Activated CD8-positive, alpha-beta T cell treated with anti-CD3 and anti-CD28 coated beads for 36 hours (primary cell): ENCODE measurements at places on chromosomes 5 and 9. TPM values are rescaled to one million over a fixed set of nuclear protein-coding genes. Genes with fewer than 3 reads are reported as not detected.

DNA sequence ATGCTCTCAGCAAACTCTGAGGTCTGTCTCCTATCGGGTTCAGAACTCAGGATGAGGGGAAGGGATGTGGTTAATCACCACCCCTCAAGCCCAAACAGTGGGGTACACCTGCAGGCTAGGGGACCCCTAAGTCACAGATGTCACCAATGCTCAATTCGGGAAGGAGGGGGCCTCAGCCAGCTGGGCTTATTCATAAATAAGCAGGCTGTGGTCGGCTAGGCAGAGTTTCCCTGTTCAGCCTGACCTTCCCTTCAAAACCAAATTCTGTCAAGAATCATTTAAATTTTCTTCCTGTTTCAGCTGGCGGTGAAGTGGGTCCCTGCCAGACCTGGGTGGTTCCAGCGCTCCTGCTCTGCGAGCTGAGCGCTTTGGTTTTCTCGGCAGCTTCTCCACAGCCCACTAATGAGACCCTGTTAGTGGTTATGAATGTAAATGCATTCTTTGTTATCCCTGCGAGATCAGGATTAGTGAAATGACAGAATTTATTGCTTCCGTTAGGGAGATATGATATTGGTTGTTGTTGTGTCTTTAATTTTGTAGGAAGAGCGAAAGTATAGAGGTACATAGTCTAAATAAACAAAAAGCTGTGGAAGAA is 68.3 kb downstream of the AK8 start:
- DNase-seq, result no peak

Gene FBLL1
- total RNA-seq, result not detected

Gene HCN1
- total RNA-seq, result not detected

Gene UBQLN1
- 80.1 TPM for total RNA-seq

DNA sequence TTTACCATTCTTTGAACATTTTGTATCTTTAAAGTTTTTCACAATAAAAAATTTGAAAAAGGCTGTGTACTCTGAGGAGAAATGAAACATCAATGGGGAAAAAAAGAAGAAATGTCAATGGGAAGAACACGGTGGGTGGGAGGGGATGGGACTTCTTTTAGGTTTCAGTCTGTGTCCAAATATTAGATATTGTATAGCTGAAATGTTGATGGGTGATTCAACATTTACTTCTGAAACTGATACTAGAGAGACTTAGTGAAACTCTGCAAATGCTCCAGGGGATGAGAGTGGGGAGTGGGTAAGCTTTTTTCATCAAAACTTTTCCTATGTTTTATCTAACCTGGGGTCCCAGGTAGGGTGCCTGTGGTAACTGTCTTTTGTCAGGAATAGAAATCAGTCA is 311.9 kb downstream of the MAN2A1 start:
- no peak for DNase-seq

- no peak for DNase-seq
Observed at GRCh38 chr9:121390372-121390771, 20.3 kb upstream of the STOM start.

DNA sequence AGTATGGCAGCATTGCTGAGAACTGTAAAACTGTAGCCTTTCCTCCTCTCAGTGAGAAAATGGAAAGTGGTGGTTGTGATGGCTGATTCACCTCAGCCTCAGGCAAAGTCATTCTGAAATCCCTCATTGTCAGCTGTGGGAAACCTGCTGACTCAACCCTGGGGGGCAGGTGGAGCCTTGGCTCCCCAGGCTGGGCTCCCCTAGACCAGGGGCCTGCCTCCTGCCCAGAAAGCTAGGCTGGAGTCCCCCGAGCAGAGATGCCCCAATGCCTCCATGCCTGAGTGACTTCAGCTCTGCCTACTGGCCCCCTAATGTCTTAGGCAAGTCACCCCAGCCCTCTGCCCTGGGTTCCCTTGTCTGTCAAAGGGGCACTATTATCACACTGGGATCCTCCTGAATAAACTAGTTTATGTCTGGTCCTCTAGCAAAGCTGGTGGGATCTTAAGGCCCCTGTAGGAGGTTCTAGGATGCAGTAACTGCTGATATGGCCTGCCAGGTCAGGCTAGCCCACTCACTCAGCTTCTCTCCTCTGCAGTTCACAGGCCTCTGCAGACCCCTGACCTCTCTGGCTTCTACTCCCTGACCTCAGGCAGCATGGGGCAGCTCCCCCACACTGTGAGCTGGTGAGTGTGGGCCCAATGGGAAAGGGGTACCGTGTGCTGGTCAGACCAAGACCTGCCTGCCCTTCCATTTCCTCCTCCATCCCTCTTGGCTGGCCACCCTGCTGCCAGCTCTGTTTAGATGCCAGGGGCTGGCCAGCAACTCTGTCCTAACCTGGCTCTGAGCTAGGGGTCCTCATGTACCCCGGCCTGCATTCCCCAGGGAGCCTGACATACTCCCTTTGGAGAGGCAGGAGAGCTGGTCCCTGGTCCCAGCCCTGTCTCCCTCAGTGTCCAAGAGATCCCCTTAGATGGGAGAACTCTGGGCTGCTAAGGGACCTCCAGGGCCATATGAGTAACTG is 24.2 kb downstream of the TCF7 start:
- DNase-seq, result peak; percentile 90

DNA sequence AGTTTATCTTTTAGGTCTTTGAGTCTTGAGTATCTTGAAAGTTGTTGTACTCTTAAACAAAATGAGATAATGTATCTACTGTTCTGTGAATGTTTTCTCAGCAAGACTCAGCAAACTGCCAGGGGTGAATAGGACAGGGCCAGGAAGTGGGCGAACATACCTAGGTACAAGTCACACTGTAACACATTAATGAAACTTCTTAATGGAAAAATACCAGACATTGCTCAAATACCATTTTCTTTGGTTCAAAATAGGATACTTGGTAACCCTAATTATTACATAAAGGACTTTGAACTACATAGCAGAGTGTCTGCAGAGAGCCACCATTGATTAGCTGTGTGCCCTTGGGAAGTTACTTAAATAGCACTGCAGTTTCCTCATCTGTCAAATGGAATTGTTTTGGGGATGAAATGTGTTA is 197.5 kb downstream of the ARHGEF28 start:
- no peak for DNase-seq

Gene IL4
- total RNA-seq, result 0.72 TPM

Gene PCDHB2
- not detected for total RNA-seq
